ENCODE measurements at places on chromosomes 12 and 14.

DNA sequence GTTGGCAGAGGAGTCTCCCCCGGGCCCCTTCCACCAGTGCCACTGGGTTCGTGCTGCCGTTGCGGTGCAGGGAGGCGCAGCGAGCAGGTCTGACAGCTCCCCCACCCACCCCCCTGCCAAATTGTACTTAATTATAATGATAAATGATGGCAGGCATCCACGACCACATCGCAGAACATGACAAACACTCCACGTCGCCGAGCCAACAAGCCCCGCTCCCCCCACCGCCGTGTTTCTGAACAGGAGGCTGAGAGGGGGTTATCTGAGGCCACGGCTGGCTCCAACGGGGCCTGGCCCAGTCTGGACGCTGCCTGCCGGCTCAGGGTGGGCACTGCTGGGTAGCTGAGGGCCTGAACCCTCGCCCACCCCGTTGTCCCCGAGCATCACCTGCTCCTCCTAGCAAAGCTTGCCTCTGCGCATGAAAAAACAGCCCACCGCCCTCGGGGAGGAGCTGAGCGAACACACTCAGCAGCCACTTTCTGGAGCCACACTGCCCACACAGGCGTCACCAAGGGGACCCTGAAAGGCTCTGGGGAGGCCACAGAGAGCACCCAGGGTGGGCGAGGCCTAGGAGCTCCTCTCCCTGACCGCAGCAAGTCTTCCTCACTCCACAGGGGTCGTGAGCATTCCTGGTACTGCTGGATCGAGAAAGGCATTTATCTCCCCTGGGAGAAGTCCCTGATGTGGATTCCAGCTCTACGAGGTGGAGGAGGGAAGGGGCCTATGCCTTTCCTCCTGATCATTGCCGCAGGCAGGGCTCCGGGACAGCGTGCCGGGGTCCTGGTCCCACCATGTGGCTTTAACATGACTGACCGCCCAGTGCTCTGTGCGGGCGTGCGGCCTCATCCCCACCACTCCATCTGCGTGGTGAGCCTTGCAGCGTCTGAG lies 35.4 kb upstream of the DIO3 start:
- no peak for DNase-seq

- no peak for DNase-seq
Measured at GRCh38 chr14:93044556-93044955, 71.2 kb downstream of the ITPK1 start.

DNA sequence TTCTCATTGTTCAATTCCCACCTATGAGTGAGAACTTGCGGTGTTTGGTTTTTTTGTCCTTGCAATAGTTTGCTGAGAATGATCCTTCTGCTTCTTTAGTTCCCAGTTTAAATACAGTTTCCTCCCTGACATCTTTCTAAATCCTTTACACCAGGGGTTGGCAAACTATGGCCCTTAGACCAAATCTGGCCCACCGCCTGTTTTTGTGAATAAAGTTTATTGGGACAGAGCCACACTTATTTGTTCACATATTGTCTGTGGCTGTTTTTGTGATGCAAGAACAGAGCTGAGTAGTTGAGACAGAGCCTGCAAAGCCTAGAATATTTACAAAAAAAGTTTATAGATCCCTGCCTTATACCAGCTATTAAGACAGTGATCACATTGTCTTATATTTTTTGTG lies 53.7 kb downstream of the SERPINA10 start:
- DNase-seq, result no peak

DNA sequence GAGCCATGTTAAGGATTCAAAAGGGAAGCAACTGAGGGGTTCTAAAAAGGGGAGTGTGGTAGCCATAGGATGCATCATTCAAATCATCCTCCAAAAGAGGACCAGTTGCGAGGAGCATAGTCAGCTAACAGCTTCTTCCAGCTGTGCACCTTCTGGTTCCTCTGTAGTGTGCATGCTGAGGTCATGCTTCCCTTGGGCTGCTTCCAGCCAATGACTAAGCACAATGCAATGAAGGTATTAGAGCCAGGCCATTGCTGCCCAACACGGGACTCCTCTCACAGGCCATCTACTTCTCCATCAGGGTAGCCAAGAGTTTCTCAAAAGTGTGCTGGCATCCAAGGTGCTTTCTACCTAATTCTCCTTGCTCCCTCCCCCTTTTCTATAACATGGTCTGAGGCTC lies 69.2 kb upstream of the ARID2 start:
- DNase-seq, result peak; percentile 75

DNA sequence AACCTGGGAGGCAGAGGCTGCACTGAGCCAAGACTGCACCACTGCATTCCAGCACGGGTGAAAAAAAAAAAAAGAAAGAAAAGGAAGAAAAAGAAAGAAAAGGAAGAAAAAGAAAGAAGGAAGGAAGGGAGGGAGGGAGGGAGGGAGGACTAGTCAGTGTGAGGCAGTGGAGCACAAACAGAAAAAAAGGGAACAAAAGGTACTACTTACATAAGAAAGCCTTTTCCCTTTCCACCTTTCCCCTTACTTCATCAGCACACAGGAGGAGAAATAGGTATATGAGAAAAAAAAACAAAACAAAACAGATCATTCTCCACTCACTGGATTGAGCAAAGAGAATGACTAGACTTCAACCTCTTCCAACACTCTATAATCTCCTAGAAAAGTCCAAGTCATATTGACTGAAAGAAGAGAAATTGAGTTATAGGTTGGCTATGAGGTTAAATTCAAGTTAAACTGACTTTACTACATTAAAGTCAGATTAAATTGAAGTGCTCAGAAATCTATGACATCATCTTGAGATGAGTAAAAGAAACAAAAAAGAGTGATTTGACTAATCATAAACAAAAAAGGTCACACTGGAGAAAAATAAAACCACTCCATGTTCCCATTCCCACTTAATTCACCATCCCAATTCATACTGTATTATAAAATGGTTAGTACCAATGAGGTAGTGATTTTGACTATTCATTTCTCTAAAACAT lies 43.6 kb downstream of the NOVA1 start:
- no peak for DNase-seq

- DNase-seq, result no peak
Measured at GRCh38 chr12:51000245-51000644, 25.9 kb downstream of the SLC11A2 start.

- no peak for DNase-seq
Measured at GRCh38 chr14:79680087-79680486, 531.2 kb downstream of the DIO2 start.

DNA sequence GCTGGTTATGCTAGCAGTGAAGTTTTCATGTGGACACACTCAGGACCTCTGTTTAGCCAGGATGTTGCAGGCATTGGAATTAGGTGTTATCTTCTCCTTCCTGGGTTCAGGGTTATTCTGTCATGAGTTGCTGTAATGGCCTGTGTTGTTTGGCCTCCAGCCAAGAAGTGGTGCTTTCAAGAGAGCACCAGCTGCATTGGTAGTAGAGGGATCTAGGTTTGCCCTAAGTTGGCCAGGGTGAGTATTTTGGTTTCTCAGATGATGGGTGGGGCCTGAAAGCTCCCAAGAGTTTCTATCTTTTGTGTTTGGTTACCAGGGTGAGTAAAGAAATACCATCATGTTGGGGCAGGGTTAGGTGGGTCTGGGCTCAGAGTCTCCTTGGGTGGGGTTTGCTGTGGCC lies 2.7 kb upstream of the GZMH start:
- DNase-seq, result peak; percentile 52

DNA sequence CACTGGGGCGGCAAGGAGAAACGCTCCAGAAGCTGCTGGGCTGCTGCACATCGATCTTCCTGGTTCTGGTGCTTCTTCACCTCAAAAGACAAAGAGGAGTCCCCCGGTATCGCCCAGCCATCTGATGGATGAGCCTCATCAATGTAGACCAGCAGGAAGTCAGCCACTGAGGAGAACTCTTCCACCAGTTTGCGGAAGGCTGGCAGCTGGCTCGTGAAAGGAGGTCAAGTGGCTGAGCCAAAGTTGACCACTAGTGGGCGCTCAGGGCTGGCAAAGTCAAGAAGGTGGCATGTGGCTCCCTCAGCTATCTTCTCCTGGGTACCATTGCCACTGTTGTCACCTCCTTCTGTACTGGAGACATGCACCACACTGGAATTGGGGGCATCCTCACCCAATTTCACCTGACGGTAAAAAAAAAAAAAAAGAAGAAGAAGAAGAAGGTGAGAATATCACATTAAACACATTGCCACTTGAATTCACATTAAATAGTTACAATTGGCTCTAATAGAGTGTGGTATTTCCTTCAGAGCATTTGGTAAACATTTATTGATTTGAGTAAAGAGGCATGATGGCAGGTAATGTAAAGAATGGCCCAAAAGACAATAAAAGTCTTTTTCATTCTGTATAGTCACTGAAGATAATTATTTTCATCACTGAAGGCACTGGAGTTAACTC lies 8.3 kb downstream of the DIO2 start:
- DNase-seq, result peak; percentile 69

Measured in DMS53 (cell line).